Stimulated activated CD4-positive, alpha-beta T cell treated with anti-CD3 and anti-CD28 coated beads, Interleukin-4, amount 100 ng/mL, for 24 hours (primary cell): ENCODE measurements at places on chromosomes 13 and 19.

DNA sequence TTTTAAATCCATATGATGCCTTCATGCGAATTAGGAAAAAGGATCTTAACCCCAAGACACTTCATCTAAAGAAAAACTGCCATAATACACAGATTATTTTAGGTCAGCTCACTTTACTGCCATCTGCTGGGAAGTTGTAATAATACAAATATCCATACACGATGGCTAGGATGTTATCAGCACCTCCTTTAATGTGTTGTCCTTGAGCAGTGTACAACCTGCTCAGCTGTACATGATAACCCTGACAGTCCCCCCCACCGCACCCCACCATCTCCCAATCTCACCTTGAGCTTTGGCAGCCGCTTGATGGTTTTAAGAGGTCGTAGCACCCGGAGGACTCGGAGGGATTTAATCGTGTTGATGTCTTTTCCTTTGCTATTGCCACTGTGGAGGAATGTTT is 112.2 kb downstream of the IER2 start:
- no peak for DNase-seq

- DNase-seq: no peak
Measured at GRCh38 chr13:75639454-75639853, 3.3 kb downstream of the LMO7 start.

GRCh38 chr13:96952595-96952994 is 41.7 kb downstream of the OXGR1 start:
- no peak for DNase-seq

DNA sequence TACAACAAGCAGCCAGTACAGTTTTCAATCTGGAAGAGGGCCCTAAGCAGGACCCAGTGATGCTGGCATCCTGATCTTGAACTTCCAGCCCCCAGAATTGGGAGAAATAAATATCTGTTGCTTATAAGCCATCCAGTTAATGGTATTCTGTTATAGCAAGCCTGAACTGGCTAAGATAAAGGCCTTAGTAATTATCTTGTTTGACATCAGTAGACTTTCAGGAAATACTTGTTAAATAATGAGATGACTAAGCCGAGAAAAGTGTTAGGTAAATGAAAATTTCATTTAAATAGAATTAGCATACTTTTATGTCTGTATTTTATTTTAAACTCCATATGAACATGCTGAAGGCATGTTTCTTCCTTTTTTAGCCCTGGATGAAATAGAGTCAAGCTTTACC is 188.2 kb downstream of the OLFM4 start:
- no peak for DNase-seq

DNA sequence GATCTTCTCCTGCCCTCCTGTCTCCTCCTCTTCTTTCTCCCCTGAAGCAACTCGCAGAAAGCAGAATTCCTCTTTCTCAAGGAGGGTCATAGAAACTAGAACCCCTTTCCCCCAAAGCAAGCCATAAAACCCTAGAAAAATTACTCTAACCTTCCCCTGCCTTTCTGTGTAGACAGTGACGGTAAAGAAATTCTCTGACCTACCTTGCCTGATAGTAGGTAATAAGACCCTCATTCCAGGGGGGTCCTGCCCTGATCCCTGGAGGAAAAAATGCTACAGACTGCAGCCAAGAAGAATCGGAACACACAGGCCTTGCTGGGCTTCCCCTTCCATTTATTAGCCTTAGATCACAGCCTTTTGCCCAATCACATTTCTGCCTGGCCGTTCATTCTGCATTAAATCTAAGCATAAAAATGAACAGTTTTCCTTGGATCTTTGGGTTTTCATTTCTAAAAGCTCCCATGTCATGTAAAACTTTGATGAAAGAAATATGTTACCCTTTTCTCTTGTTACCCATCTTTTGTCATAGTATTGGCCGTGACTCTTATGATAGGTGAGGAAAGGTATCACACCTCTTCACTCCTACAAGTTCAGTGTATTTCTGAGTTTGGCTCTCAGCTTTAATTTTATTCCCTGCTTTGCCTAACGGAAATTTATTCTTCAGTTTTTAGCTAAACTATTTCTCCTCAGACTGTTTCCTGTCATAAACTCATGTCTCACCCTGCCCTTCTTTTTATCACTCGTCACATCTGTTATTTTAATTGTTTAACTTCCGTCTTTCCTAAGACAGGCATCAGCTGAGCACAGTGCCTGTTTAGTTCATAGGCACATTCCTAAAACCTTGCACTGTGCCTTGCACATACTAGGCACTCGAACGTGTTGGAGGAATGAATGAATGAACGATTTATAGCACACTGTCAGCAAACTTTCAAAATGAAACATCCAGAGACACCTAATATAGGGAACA is 20.4 kb upstream of the CPB2 start:
- DNase-seq: no peak

GRCh38 chr13:39012608-39013007 is 22.0 kb upstream of the STOML3 start:
- DNase-seq: no peak

- peak; percentile 70 for DNase-seq
Measured at GRCh38 chr19:4730740-4731171, 7.1 kb upstream of the DPP9 start.

DNA sequence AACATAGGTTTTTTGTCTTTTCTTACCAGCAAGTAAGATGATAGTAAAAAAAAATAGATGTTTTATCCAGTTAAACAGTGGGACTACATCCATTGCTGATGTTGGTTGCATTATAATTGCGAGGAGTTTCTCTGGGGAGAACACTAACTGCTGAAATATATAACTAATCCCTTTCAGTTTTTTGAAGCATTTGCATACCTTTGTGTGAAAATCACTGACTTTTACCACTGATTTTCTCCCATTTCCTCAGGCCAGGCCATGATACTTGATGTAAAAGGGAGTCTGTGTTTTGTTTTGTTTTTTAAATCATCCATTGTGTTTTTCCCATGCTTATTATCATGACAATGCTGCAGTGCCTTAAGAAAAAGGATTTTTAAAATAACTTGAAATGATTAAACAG is 699.5 kb downstream of the PCDH9 start:
- DNase-seq: no peak

GRCh38 chr19:55667958-55668357 is 7.1 kb upstream of the EPN1 start:
- DNase-seq: no peak

DNA sequence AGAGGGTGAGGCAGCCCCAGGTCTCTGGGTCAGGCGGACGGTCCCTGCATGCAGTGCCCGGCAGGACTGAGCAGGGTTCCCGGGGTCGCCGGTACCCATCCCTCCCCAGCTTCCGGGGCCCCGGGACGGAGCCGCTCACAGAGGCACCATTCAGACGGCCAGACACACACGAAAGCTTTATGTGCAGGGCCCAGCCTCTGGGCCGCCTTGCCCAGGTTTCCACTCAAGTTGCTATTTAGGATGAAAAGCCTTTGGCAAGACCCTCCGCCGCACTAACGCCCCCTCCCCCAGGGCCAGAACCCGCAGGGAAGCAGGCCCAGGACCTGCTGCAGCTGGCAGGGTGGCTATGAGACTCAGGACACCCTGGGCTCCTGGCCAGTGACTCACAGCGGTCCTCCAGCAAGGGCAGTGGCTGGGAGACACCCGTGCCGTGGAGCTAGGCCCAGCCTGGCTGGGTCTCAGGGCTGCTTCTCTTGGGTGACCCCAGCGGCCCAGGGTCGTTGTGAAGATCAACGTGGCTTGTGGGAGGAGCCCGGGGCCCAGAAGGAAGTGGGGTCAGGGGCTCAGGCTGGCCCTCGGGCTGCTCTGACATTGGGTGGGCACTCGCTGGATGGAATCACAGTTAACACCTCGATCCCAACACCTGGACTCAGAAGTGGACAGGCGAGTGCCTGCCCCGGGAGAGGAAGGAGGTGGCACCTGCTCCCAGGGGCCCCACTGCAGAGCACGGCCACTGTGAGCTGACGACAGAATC is 4.8 kb downstream of the C19orf25 start:
- no peak for DNase-seq
